ENCODE measurements at places on chromosomes 3 and 15.

DNA sequence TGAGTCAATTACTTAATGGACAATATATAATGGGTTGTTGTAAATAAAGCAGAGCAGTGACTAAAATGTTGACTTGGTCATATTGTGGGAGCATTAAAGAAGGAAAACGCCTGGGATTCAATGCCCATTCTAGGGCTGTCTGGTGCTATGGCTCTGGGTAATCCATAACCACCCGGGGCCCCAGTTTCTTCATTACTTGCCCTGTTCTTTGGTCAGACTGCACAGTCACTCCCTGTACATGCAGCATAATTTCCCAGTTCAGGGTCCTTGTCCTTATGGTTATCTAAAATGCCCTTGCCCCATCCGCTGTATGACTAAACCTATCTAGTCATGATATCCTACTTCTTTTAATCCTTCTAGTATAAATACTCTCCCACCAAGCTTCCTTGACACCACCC, 27.5 kb upstream of the DENND4A start:
- DNase-seq, result no peak

DNA sequence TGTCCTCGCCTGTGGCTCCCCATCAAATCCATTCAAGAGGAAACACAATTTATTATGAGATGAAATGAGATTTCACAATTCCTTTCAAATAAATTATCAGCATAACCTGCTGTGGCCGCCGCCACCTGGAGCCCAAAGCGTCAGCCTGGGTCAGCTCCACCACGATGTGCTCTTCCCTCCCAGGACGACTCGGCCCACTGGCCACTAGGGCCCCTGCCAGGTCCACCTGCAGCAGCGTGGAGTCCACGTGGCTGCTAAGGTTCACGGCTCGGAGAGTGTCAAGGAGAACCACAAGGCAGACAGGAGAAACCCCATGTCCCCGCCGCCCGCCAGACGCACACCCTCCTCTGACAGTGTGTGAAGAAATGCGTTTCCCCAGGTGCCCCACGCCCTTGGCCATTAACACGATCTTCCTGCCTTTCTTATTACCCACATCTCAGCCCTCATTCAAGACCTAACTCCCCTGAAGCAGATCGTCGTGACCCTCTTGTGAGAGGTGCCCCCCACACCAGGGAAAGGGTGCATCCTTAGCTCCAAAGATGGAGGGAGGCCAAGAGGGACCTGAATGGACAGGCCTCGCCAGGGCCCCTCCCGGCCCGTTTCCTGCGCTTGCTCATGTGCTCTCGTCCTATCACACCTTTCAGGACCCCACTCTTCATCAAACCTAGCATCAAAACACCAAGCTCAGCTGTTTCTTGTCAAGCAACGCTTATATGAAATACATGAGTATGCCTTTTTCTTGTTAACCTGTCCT, 80.6 kb downstream of the OCA2 start:
- DNase-seq, result no peak

- DNase-seq, result peak; percentile 89
Observed at GRCh38 chr15:82045892-82046665, at the start of gene MEX3B. Gene MEX3B (minus strand): TSS chr15:82046018. CDS start chr15:82045705, 313 bp downstream.

DNA sequence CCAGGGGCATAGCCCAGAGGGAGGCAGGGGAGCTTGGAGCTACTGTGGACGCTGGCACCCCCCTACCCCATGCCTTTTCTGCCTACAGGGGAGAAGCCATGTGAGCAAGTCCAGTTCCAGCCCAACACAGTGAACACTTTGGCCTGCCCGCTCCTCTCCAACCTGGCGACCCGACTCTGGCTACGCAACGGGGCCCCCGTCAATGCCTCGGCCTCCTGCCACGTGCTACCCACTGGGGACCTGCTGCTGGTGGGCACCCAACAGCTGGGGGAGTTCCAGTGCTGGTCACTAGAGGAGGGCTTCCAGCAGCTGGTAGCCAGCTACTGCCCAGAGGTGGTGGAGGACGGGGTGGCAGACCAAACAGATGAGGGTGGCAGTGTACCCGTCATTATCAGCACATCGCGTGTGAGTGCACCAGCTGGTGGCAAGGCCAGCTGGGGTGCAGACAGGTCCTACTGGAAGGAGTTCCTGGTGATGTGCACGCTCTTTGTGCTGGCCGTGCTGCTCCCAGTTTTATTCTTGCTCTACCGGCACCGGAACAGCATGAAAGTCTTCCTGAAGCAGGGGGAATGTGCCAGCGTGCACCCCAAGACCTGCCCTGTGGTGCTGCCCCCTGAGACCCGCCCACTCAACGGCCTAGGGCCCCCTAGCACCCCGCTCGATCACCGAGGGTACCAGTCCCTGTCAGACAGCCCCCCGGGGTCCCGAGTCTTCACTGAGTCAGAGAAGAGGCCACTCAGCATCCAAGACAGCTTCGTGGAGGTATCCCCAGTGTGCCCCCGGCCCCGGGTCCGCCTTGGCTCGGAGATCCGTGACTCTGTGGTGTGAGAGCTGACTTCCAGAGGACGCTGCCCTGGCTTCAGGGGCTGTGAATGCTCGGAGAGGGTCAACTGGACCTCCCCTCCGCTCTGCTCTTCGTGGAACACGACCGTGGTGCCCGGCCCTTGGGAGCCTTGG, 5.6 kb downstream of the CIB1 start:
- no peak for DNase-seq

- peak; percentile 74 for DNase-seq
Observed at GRCh38 chr15:80072285-80072994, 13.0 kb downstream of the ZFAND6 start.

DNA sequence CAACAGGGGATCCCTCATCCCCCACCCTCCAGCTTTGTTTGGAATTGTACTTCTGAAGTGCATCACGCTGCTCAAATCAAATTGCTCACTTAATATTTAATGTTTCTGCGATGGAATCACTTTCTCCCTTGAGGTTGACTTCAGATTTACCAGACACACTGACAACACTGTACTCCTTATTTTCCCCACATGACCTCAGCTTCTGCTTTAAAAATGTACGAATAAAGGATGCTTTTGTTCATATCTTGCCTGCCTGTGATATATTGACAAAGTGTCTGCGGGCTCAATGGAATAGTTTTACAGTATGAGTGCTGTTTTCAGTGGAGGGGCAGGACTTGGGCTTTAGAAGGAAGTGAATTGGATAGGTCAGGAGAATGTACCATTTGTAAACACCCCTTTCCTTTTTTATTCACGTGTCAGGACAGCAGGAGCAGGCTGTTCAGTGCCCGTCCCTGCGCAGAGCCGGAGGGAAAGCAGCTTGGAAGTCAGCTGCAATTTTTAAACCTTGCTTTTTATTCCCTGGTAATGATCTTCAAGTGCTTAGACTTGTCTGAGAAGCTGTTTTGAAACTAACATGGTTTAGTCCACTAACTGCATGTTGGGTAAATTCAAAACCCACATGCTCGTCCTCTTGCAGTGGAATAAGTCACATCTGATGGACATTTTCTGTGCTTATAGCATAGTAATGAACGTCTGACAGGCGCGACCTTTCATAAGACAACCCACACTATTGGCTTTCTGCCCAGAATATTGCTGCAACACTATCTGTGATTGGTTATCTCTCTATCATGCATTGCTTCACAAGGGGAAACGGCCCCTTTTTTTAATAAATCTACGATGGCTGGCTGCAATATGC, 29.9 kb downstream of the MBNL1 start:
- DNase-seq, result peak; percentile 89

GRCh38 chr3:44761101-44761423, 357 bp downstream of the KIAA1143 start:
- DNase-seq, result no peak

DNA sequence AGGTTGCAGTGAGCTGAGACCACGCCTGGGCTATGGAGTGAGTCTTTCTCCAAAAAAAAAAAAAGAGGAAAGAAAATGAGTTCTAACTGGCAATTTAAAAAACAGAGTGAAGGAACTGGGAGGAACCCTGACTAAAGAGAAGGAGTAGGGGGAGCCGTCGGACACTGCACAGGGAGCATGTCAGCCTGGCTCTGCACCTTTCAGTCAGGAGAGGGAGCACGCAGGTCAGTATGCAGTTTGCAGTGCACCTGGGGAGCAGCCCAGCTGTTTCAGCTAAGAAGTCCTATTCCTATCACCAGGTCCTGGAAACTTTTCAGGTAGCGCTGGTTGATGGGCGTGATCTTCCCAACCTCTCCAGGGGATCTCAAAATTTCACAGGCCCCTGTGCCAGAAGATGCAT, 14.9 kb upstream of the ZXDC start:
- DNase-seq, result no peak

GRCh38 chr15:77311618-77312398, 108.1 kb downstream of the PEAK1 start:
- no peak for DNase-seq

GRCh38 chr3:189272500-189273119, 100.8 kb downstream of the TPRG1 start:
- DNase-seq, result peak; percentile 25

DNA sequence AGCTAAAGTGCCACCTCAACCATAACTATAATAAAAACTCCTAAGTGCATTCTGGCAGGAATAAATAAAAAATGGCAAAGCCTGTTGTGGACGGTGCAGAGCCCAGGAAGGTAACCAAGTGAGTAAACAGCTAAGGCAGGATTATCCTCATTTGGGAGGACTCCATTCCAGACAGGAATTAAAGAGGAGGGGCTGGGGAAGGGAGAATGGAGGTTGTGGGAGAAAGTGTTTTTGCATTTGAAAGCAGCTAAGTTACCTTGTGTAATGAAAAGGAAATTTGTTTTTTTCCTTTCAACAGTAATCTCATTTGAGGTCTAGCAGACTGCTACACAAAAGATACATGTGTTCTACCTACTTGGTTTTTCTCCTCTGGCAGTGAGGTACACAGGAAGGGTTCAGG, 248.5 kb downstream of the TIGIT start:
- no peak for DNase-seq

- DNase-seq, result no peak
Observed at GRCh38 chr15:100929641-100930042, 10.5 kb downstream of the LRRK1 start.

DNA sequence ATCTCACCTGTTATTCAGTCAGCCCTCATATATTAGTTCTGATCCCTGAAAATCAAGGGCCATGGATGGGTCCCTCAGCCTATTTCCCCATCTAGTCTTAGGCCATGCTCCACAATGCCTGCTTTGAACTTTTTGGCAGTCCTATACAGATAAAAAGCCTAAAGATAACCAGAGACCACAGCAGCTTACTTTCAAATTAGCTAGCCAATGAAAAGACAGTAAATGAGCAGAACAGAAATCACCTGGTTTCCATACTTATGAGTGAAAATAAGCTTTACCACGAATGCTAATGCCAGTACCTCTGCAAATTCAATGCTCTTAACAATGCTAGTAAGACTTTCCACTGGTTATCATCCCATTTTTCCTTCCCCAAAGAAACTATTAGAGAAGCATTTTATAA, 141.6 kb upstream of the SPRED1 start:
- DNase-seq, result no peak

DNA sequence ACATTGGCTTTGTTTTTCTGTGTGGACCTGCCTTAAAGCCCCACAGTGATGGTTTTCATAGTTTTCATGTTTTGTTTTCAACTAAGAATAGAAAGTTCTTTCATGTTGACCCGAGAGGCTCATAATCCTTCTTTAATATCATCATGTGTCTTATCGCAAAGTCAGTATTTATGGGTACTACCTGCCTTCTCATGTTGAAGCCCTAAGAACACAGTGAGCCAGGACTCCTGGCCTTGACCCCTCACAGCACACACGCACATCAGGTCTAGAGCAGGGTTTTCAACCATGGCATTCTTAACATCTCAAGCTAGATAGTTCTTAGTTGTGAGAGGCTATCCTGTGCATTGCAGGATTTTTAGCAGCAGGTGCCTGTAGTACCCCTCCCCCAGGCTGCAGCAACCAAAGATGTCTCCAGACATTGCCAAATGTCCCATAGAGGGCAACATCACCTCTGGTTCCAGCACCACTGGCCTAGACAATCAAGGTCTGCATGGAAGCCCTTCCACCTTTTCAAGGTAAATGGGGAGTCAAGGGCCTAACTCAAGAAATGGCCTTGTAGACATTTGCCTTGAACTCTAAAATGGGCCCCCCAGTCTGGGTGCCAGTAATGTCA, 118.3 kb downstream of the MTHFS start:
- DNase-seq, result no peak

DNA sequence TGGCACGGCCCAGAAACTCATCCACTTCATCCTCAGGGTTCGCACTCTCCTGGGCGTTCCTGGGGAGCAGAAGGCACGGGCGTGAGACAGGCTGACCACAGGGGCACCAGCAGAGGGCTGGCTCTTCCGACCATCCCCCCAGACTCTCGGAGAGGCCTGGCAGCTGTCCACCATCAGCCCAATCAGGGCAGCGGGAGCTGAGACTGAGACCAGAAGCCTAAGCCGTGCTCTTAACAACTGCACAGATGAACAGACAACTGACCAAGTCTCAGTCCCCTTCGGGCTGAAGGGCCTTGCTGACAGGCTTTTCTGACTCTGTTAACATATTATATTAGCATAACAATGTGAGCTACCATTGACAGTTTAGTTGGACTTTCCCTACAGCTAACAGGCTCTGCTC, 118.0 kb downstream of the SEC22A start:
- DNase-seq, result no peak

- no peak for DNase-seq
Observed at GRCh38 chr3:150623945-150624344, 20.8 kb downstream of the SELENOT start.

DNA sequence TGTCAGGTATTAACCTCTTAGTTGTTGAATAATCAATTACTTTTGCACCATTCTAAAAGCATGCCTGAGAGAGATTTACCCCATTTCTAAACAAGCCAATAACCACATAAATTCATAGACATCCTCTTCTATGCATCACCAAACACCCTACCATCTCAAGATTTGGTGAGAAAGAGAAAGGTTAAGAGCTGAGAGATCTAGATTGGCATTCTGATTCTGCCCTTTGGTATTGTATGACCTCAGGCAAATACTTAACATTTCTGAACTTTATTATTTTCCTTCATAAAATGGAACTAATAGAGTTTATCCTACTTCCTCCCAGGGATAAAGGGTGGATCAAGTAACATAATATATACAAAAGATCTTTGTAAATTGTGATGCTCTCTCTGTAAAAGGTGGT, 146.5 kb upstream of the MME start:
- DNase-seq, result no peak

- DNase-seq, result no peak
Observed at GRCh38 chr3:62718515-62719320, 156.5 kb downstream of the CADPS start.

- DNase-seq, result no peak
Observed at GRCh38 chr3:155869691-155870090, 759 bp upstream of the GMPS start.

- DNase-seq, result no peak
Observed at GRCh38 chr3:116863822-116864589, 154.4 kb downstream of the TUSC7 start.

- DNase-seq, result no peak
Observed at GRCh38 chr3:156981005-156981404, 154.9 kb downstream of the LEKR1 start.

- DNase-seq, result no peak
Observed at GRCh38 chr3:60045686-60046085, 995.9 kb upstream of the CFAP20DC start.

GRCh38 chr3:134388788-134389485, 14.7 kb upstream of the AMOTL2 start:
- DNase-seq, result no peak

DNA sequence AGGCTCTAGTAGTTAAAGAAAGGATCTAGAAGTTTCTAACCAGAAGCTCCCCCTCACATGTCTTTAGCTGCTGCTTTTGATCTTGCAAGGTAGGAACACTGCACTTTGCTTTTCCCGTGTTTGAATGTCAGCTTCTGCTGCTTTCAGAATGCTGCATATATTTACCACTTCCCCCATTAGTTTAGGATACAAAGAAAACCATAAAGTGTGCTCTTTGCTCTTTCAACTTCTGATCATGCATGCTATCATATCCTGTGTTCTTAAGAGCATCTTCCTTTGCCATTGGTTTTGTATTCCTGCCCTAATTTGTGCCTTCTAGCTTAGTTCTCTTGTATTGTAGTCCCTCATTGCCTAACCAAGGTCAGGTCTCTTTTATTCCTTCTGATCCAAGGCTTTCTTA, 43.3 kb downstream of the ZNF609 start:
- peak; percentile 24 for DNase-seq
